Hepatocyte (in vitro differentiated cells): ENCODE measurements at places on chromosomes 6 and 20.
A peak's percentile ranks its signal among the peaks of the same experiment; 100 is the strongest.

DNA sequence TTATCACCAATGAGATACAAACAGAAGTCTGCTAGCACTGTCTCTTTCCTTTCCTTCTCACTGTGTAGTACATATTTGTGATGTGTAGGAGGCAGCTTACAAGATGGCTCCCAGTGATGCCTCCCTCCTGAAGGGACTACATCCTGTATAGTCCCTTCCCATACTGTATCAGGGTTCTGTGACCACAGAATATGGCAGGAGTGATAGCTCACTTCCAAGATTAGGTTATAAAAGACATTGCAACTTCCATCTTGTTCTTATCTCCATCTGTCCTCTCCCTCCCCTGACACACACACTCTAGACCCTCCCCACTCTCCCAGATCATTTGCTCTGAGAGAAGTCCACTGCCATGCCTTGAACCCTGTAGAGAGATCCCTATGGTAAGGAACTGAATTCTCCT is 38.0 kb downstream of the SESN1 start:
- DNase-seq, result no peak

GRCh38 chr6:111691345-111692225 is 85.9 kb upstream of the TRAF3IP2 start:
- peak; percentile 46 for DNase-seq

GRCh38 chr6:156507106-156507505 is 270.1 kb upstream of the ARID1B start:
- DNase-seq, result no peak

DNA sequence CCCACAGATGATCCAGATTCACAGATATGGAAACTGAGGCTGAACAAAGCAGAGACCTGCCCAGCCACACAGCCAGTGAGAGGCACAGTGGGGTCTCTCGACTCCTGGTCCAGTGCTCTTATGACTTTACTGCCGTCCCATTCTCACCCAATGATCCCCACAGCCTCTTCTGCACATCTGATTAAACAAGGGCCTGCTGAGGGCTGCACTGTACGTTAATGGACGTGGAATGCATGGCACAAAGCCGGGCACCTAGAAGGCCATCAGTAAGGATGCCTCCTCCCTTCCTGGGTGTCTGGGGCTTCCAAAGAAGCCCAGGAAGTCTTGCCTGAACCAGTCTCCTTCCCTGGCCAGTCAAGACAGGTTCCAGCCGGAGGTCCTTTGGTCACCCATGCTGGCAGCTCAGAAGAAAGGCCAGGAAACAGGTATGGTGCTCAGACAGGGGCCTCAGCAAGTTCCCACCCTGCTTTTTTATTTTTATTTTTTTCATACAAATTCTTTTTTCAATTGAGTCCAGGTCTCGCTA is 3.8 kb downstream of the TFEB start:
- DNase-seq, result no peak

DNA sequence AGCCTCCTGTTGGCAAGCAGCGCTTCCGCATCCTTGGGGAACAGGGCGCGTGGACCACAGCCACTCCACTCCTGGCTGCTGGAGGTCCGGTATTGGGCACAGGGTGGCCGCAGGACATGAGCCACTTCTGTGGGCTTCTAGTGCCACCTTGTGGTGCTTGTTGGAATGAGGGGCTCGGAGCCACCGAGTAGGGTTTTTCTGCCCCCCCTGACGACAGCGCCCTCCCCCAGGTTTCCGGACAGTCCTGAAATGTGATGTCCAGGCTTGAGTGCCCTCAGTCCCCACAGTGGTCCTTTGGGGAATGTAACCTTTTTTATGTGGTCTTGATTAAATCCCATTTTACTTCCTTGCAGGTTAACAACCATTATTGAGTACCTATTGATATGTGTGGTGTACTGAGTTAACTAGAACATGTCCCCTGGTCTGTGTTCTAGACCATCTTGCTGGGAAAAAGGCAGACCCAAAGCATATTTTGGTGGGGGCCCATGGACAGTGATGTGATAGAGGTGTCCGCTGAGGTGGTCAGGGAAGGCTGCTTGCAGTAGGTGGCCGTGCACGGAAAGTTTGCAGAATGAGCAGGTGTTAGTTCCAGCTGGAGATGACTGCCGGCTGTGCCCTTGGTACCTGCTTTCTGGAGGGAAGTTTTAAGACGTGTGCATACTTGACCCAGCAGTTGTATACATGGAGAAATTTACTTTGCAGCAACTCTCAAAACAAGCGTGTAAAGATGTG is 70.0 kb downstream of the PTPN1 start:
- DNase-seq, result peak; percentile 71

- no peak for DNase-seq
Measured at GRCh38 chr6:127392301-127392700, 48.9 kb upstream of the ECHDC1 start.

DNA sequence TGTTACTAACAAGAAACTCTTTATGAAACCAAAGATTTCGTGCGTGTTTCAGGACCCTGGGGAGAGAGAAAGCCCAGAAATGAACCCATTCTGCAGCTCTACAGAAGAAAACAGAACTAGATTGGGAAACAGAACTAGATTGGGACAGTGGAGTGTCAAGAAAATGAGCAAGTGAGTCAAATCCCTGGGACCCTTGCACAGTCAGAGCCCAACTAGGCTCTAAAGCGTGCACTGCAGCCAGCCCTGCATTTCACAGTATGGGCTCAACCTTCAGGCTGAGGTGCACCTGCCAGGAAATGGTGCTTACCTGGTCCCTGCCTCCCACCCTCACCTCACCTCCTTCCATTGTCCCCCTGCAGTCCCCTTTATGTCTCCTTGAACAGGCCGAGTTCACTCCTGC is 39.7 kb downstream of the BFSP1 start:
- no peak for DNase-seq

- DNase-seq, result no peak
Measured at GRCh38 chr6:133978896-133979240, 25.8 kb downstream of the TBPL1 start.

- no peak for DNase-seq
Measured at GRCh38 chr20:37243937-37244571, 17.6 kb downstream of the GHRH start.

DNA sequence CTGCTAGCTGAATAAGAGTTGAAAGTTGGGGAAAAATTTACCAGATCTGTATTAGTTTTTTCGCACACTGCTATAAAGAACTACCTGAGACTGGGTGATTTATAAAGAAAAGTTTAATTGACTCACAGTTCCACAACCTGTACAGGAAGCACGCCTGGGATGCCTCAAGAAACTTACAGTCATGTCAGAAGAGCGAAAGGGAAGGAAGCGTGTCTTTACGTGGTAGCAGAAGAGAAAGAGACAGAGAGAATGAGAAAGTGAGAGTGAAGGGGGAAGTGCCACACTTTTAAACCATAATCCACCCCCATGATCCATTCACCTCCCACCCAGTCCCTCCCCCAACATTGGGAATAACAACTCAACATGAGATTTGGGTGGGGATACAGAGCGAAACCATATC is 79.6 kb downstream of the KHDC1L start:
- DNase-seq, result no peak
